ENCODE measurements at places on chromosomes 7 and 10. TPM values are rescaled to one million over a fixed set of nuclear protein-coding genes. Genes with fewer than 3 reads are reported as not detected.

The SLC18A2 gene
- total RNA-seq = 0.14 TPM

- H3K4me1 ChIP-seq = no peaks in the 10 kb centered on the region
- no peak overlapping the region for H3K4me3 ChIP-seq
- DNase-seq = no peak
These were observed 478.5 kb downstream of the GPAM start for GRCh38 chr10:111705021-111705420.

DNA sequence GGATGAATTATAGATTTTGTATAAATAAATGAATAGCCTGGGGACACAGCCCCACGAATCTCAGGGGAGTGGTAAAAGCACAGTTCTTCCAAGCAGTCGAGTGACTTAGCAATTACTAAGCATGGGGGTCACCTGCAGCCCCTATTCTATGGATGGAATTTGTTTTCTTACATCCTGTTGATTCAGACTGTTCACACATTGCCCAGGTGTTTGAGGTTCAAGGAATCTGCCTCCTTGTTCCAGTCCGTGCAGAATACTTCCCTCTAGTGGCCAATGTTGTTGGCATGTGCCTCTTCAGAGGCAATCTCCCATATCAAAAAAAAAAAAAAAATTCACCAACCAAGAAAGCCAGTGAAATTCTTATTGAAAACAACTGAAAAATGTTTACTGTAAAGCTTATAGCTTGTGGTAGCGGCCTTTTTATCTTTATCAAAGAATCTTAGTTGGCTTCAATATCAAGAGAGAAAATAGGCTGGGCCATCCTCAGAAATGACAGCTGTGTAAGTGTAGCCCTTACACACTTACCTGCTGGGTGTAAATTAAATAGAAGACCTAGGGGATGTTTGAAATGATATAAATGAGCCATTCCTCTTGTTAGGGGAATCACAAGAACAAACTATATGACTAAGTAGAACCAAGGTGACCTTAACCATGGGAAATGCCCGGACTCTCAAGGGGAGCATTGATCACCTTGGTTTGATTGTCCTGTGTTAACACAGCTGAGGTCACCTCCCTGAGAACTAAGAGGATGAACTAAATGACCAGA, 7.8 kb downstream of the LIPM start:
- H3K4me1 ChIP-seq = peaks cover 17% of the 10 kb centered on the region
- H3K4me3 ChIP-seq = no peak overlapping the region
- peak; percentile 53 for DNase-seq

DNA sequence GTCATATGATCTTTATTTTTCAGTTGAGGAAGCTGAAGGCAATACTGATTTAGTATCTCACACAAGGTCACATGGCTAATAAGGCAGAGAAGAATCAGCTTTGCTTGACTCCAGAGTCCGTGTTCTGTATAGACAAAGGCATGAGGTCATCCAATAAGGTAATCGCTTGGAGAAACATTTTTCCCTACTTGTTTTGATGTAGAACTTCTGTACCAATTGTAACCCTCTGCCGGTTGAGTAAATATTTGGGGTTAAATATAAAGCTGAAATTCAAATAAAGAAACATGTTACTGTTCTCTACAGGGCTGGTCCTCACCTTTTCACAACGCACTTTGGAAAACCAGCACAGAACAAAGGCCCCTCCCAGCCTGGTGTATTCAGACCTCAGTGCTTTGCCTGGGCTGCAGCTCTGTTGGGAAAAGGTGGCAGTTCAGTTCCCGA, 83.0 kb upstream of the INSYN2A start:
- H3K36me3 ChIP-seq = no peaks in the 10 kb centered on the region
- H3K27ac ChIP-seq = no peak overlapping the region
- H3K27me3 ChIP-seq = peaks cover 6% of the 10 kb centered on the region
